Activated CD4-positive, alpha-beta memory T cell treated with anti-CD3 and anti-CD28 coated beads, Interleukin-2, amount 10 ng/mL, durations not matched to agents 7 days and 5 days (primary cell): ENCODE measurements at places on chromosomes 11 and 22. TPM values are rescaled to one million over a fixed set of nuclear protein-coding genes. Genes with fewer than 3 reads are reported as not detected.

GRCh38 chr11:61524446-61524845, 15.9 kb downstream of the LRRC10B start:
- H3K4me1 ChIP-seq: no peaks in the 10 kb centered on the region
- DNase-seq: no peak
- no peak overlapping the region for H3K4me3 ChIP-seq
- H3K27ac ChIP-seq: no peak overlapping the region
- H3K27me3 ChIP-seq: peaks cover 25% of the 10 kb centered on the region

DNA sequence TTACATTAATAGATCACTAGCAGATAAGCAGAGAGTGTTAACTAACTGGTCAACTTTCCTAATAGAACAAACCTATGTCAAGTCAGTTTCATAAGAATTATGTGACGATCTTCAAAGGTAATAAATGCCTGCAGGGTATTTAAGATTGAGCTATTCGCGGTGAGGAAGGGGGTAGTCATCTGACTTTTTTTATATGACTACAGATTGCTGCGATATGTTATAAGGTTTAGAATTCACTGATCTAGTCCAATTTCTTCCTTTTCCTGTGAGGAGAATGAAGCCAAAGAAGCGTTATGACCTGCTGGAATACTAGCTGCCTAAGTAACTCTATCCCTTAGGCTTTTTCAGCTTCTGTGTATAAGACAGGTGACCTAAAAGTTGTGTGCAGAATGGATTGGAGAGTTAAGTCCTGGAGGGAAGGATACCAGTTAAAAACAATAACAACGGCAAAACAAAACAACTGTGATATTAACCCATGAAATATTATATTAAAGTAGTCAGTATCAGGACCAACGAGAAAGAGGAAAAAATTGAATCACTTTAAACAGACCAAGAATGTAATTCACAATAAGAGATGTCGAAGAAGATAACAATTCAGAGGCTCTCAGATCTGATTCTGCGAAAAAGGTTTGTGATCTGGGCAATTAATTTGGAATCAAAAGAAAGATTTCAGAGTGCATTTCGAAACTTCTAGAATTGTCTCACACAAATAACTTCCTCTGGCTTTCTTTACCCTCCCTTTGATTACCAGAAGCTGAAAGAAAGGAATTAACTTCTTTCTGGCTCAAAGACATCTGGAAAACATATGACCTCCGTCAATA, 630 bp downstream of the CASP4 start:
- H3K4me1 ChIP-seq: peaks cover 32% of the 10 kb centered on the region
- H3K27me3 ChIP-seq: no peaks in the 10 kb centered on the region
- H3K4me3 ChIP-seq: peak overlapping the region; percentile 88
- H3K36me3 ChIP-seq: peaks cover 51% of the 10 kb centered on the region
- no peak for DNase-seq

DNA sequence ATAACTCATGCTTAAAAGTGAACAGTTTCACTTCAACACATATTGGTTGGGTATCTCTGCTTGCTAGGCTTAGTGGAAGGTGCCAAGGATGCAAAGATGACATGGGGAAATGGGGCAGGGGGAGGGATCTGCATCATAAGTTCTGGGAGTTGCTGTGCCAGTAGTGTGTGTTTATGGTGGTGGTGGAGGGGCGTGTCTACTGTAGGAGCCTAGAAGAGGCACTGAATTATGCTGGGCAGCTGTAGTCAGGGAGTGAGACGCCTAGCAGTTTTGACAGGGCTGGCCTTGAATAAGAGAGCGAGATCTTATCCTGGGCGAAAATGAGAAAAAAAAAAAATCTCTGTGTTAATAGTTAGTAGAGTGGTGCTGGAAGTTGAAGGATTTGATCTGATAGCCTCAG, 3.0 kb downstream of the ELMOD1 start:
- H3K36me3 ChIP-seq: no peaks in the 10 kb centered on the region
- peaks cover 20% of the 10 kb centered on the region for H3K4me1 ChIP-seq
- peaks cover 78% of the 10 kb centered on the region for H3K27me3 ChIP-seq

Gene CD6
- 293 TPM for total RNA-seq

Gene LBHD1
- 18.3 TPM for total RNA-seq

Gene GLYAT
- total RNA-seq: not detected

Gene ARVCF
- 0.71 TPM for total RNA-seq

Gene IGSF22
- total RNA-seq: 0.50 TPM
